HEK293T (cell line): ENCODE measurements at places on chromosomes 16 and 17.

DNA sequence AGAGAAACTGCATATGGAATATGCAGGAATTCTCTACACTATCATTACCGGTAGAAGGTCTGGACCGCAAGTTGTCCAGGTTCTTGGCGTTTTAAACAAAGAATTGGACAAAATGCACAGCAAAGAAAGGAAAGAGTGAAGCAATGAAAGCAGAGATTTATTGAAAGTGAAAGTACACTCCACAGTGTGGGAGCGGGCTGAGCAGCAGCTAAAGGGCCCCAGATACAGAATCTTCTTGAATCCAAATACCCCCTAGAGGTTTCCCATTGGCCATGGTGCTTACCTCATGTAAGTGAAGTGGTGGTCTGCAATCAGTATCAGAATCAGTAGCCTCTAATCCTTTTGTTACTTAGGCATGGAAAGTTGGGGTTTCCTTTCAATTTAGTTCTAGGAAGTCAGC lies 178.5 kb upstream of the IRX3 start:
- DNase-seq, result no peak

DNA sequence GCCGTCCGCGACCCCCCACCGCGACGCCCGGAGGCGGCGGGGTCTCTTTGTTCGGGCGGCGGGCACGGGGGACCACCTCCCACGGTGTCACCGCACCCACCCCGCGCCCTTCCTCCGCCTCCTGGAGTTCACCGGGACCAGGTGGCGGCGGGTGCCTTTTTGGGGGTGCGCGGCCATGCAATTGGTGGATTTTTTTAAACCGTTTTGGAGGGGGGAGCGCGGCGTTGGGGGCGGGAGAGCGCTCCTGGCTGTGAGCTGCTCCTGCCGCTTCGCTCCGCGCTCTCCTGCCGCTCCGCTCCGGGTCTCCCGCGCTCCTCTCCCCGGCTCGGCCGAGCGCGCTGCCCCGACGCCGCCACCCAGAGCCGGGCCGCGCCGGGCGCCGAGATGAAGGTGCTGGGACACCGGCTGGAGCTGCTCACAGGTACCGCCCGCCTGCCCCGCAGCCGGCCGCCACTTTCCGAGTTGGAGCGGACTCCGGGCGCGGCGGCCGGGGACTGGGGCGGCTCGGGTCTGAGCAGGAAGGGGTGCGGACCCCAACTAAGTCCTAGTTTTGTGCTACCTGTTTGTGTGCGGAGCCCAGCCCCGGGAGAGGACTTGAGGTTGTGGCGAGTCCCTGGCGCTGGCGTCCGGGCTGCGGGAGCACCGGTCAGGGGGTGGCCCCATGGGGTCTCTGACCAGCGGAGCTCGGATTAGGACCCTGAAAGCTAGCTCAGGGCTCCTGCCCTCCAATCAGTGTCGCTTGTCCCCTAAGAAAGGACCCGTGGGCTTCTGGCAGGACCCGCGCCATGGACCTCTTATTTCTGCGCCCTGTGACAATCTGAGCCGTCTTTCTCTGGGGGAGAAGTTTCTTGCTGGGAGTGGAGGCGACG lies 35.7 kb upstream of the NDRG4 start:
- DNase-seq, result peak; percentile 55

GRCh38 chr16:63244631-63245030 lies 1208.4 kb upstream of the CDH8 start:
- DNase-seq, result no peak

DNA sequence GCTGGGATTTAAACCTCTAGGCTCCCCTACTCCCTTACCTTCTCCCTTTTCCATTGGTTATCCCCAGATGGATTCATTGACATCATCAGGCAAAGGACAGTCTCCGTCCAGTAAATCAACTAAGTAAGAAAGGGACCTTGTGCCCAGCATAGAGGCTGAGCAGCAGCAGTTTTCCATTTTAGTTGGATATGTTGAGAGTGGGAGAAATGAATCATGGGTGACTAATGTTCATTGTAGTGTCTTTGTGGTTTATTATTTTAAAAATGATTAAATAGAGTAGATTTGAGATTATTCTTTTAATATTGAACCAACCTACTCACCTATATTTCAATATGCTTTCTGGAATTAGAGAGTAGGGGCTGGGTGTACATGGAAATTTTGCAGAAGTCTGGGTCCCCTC lies 99.4 kb upstream of the CACNG3 start:
- no peak for DNase-seq

DNA sequence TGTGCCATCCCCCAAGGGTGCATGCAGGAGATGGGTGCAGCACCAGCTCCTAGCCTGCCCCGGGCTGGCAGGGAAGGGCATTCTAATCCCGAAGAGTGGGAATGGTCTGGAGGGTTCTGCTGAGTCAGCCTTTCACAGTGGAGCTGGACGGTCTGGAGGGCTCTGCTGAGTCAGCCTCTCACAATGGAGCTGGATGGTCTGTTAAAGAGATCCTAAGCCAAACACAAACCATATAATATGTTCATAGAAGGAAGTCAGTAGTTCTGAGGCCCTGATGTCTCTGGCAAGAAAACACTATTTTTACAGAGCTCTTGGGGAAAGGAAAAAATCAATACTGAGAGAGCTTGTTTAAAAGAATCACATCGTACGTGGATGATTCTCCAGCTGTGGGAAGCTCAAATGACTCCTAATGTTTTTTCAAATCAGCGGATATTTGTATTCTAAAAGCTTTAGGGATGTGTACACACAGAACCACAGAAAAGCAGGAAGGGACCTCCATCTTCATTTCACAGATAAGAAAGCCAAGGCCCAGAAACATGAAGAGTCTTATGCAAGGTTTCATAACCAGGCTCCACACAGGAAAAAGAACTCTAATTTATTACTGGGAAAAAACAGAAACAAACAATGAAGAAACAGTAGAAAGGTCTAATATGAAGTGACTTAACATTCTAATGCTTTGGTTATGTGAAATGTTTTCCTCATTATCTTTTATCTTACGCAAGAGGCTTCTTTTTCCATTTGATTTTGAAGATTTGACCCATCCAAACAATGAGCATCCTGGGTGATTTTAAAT lies 176.3 kb downstream of the VPS53 start:
- no peak for DNase-seq

DNA sequence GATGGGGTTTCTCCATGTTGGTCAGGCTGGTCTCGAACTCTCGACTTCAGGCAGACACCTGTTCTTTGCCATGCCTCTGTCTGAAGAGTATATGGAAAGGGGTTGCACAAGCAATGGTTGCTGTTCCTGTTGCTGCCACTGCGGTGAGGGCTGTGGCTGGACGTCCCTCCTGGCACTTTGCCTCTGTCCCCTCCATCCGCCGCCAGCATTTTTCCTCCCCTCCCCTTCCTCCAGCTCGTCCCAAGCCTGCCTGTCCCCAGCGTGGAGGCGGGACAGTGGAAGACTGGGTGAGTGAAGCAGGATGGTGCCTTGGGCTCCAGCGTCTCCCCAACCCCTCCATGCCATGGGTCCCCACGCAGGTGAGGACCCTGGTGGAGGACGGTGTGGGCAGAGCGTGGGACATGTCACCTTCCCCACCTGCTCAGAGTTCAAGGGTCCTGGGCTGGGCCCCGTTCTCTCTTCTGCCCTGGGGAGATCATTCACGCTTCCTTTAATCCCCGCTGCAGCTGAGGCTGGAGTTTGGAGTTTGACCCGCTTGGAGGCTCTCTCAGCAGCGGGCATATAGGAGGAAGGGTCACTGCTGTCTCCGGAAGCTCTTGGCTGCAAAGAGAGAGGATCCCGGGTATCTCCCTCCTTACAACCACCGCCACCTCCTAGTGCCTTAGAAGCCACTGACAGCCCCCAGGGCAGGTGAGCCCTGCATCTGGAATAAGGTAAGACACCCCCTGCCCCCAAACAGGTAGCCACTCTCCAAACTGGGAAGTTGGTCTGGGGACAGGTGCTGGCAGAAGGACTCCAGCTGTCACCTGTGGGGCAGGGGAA lies at the start of gene SLC5A11:
TSS of gene SLC5A11 (plus strand) at position 238 of the 822 bp plus-strand sequence. CDS start 12,681 bp downstream, outside the sequence.
- no peak for DNase-seq

DNA sequence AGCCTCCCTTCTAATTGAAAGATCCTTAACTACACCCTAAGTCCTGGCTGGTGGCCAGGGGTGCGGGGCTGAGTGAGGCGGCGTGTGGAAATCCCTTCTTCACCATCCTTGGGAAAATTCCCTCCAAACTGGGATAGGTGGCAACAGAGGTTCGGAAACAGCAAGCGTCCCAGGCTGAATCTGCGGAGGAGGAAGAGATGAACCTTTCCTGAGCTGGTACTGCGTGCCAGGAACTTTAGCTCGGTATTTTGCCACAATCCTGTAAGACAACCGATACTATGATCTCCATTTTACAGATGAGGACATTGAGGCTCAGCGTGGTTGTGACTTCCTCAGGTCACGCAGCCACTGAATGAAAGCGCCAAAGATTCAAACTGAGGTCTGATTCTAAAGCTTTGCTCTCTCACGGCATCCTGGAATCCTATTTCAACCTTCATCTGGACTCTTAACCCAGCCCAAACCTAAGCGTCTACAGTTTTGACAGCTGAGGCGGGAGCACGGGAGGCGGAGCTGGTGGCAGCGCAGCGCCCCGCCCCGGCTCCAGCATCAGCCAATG lies 583 bp upstream of the CYLD start:
- no peak for DNase-seq

- no peak for DNase-seq
These were observed 10.0 kb downstream of the POLDIP2 start for GRCh38 chr17:28347261-28347891.

DNA sequence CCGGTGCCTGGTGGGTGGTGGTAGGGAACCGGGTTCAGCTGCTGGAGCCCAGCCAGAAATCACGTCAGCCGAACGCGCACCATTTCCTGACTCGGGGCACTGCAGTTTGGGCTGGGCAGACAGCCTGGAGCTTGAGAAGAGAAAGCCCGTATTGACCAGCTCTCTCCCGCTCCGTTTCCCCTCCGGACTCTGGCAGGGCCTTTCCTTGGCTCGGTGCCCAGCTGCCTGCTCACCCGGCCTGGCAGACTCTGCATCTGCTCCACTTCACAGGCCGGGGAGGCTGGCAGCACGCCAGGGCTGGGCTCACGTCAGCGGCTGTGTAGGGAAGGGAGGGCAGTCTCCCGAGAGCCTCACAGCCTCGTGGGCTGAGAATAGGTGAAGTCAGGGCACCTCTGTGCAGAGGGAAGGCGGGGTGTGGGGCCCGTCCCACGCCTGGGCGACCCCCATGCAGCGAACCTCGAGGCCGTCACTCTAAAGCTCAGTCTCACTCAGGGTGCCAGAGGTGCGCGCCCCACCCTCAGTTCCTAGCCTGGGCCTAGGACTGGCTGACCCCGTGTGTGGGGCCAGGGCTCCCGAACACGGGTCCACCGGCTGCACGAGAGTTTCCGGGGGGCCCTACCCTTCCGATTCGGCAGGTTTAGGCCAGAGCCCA lies 59.1 kb downstream of the OR1D5 start:
- peak; percentile 67 for DNase-seq

- no peak for DNase-seq
These were observed 43.4 kb downstream of the MFSD11 start for GRCh38 chr17:76781056-76781982.

DNA sequence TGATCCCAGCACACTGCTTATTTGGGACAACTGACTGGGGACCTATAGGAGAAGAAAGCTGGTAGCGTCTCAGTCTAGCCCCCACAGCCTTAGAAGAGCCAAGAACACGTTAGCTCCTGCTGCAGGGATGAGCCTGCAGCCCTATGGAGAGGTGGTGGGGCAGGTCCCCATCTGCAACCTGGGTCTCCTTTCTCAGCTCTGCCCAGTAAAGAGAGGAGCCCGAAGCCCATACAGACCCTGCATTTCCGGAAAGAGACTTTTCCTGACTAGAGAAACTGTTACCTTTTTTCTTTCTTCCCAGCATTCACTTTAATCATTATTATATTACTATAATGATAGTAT lies 788 bp downstream of the METTL22 start:
- DNase-seq, result peak; percentile 36

- no peak for DNase-seq
These were observed at the start of gene DOC2B for GRCh38 chr17:181245-182049. Gene DOC2B, minus strand, starts transcription at chr17:181650. Its CDS starts 171 bp downstream, at chr17:181479.

DNA sequence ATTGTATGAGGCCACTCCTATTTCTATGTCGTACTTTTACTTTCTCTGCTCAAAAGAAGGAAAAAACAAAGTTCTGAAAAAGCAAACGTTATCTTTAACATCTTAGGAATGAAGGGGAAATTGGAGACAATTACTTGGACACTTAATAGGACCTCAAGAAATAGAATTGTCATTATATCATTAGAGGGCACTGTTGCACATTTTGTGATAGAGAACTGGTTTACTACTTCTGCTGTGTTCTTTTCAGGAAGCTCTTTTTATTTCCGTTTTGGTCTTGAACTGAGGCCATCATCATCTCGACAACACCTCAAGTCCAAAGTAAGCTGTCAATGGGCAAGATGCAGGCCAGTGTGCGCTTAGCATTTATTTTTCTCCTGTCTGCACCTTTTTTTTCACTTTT lies 14.6 kb downstream of the COG4 start:
- DNase-seq, result no peak

DNA sequence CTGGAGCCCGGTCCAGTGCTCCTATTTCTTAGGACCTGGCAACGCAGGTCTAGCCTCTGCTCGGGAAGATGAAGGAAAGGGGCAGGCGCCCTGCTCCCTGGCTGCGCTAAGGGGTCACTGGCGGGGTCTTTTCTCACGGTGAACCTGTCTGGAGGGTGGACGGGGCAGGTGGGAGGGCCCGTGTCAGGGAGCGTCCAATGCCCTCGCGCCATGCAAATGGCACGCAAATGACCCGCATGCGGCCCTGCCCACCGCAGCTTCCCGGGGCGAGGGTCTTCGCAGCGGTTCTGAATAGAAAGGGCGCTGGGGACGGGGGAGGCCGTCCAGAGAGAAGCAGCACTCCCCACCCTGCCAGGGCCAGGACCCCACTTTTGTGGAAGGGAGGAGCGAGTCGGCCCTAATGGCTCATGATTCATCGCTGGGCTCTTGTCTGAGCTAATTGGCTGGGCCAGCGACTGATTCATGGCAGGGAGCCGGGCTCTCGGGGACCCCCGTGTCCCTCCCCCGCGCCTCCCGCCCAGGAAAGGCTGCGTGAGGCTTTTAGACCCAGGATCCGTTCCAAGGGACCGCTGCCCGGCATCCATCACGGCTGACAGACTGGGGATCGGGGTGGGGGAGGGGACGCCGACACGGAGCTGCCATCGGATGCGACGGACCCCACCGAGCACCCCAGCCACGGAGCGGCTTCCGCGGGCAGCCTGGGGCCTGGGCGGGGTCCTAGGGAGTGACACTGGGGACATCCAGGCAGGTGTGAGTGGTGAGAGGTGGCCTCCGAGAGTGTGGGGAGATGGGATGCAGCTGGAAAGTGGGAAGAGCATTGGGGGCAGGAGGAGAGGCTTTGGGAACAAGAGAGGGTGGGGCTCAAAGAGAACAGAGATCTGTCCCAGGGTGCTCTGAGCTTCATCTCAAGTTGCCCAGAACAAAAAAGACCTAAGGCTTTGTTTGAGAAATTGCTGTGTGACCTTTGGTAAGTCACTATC lies 25.0 kb upstream of the NGFR start:
- no peak for DNase-seq

- DNase-seq, result no peak
These were observed 110.5 kb downstream of the PMP22 start for GRCh38 chr17:15154618-15155017.

GRCh38 chr17:74059479-74060240 lies 143.8 kb upstream of the RPL38 start:
- no peak for DNase-seq

DNA sequence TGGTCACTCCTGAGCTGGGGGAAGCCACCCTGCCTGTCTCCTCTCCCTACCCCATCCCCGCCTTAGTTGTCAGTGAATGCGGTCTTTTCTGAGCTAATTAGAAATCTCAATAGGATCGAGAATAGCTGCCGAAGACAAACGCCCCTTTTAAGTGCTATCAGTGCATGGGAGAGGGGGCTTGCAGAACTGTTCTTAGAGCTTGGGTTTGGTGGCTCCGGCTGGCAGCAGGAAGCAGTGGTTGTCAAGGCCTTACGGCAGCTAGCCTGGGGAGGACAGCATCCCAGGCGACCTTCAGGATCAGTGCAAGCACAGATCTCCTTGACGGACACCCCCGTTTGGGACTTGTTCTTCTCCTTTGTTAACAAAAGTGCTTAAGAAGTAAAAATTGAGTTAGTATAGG lies 195.1 kb downstream of the CCDC182 start:
- no peak for DNase-seq
